Activated T-cell treated with anti-CD3 and anti-CD28 coated beads for 48 hours (primary cell): ENCODE measurements at places on chromosomes 7 and 10.

GRCh38 chr7:111485701-111486380, 76.5 kb downstream of the IMMP2L start:
- DNase-seq: no peak

DNA sequence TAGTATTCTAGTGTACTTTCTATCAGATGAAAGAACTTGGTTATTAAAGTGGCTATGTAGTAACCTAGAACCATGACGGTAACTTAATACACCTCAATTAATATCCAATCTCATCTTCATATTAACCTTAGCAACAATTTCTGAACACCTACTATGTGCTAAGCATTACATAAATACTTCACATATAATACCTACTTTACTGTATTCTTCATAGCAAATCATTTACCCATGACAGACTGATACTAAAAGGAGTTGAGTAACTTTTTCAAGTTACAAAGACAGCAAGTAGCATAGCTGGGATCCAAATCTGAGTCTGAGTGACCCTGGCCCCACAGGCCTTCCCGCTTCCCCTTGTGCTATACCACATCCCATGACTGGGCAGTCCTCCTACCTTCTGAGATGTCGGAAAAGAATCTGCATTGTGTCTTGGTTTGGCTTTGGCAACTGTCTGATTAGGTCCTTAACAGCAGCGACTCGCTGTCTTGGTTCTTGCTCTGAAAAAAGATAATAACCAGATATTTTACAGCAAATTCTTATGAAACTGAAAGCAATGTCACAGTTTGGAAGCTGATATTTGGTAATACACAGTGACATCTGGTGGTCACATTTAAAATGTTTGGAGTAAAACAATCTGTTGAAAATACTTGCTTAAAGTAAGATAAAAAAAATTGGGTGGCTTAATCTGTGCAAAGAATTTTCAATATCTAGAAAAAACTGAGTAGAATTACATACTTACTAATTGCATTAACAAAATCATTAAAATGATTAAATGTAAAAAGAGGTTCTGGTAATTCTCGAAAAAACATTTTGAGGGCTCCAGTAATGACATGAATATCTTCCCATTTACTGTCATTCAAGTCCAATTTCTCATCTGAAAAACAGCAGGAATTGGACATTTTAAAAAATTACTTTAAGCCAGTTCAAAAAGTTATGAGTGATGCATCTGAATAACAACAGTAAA, 120.1 kb downstream of the ARHGAP12 start:
- DNase-seq: no peak

GRCh38 chr7:1899951-1900762, 230.1 kb downstream of the ELFN1 start:
- no peak for DNase-seq

DNA sequence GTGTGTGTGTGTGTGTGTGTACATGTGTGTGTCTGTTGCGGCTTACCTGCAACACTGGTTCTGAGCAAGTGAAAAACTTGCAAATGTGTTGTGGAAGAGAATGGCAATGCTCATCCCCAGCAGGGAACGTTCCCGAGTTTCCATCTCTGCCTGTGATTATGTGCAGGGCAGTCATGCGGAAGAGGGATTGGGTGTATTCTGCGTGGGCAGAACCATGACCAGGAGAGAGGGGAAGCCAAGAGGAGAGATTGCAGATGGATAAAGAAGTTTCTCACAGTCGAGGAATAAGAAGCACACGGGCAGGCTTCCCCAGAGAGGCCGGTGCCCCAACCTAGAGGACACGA, 99.9 kb downstream of the CTBP2 start:
- no peak for DNase-seq

DNA sequence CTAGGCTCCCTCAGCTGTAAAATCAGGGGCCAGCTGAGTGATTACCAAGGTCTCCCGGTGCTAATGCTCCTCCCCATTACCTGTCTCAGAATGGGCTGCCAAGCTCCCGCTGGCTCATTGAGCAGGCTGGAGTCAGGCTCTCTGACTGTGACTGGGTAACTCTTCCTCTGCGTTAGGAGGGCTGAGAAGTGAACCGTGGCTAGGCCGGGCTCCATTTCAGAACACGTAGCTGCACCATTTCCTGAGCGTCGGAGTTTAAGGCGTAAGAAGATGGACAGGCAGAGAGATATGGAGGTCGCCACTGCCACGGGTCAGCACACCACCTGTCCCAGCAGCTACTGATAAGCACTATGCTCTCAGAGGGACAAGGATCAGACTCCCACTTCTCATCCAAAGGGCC, 250.3 kb downstream of the TCERG1L start:
- DNase-seq: no peak

- no peak for DNase-seq
These were observed 58.6 kb upstream of the BAIAP2L1 start for GRCh38 chr7:98459529-98459928.

GRCh38 chr7:115241151-115241550, 319.3 kb downstream of the MDFIC start:
- DNase-seq: no peak

DNA sequence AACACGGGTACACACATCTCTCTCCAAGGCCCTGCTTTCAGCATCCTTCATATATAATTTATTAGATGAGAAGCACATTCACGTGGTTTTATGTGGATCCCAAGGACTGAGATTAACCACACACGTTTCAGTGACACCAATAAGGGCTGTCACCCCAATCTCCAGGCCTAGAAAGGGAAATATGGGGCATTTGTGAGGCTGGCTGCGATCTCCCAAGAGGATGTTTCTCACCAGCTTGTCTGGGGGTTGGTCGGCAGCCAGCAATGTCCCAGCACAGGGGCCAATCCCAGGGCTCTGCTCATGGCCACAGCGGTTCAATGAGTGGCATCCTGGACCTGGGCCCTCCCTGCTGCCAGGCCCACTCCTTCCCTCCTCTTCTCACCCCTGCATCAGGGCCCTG, 115.5 kb downstream of the ITIH5 start:
- DNase-seq: no peak

DNA sequence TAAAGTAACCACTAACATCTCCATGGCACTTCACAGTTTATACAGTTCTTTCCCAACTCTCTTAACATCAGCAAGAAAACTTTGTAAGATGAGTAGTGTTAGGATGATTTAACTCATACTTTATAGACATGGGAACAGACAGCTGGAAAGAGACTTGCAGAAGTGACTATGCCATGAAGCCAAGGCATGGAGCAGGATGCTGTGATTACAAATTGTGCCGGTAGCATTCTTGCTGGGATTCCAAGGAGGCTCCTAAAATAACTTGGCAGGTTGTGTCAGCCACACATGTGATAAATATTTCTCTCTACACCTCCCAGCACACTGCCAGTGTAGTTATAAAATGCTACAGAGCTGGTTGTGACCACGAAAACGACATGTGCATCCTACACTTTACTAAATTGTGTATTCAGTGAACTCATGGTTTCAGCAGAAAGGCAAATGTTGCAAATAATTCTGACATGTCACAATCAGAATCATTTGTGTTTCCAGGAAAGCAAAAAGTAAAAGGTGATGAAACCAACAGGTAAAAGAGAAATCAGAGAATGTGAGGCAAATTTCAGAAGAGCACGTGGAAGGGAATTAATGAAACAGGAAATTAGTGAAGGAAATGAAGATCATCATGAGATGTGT, 5.6 kb upstream of the CYP3A4 start:
- no peak for DNase-seq

DNA sequence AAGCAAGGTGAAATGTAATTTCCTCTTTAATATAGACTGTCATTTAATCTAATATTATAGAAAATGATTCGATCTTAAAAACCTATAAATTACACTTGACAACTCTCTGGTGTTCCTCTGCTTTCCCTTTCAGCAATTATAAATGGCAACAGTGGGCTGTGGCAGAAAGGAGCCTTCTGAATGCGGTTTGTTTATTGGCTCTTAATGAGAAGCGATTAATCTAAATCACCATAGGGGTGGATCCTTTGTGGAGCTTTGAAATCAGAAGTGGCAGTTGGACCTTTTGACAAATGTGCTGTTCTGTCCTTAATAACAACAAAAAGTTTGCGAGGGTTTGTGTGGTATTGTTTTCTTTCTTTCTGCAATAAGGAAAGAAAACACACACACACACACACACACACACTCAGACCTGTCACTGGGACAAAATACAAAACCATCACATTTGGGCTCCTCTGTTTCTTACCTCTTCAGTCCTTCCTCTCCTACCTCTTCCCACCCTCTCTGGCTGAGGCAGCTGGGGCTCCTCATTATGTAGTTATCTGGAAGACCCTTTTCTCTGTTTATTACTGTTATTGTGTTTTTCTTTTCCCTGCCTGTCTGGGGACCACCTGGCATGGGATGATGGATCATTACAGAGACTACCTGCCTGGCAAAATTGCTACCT, 316.2 kb downstream of the SORCS3 start:
- no peak for DNase-seq

DNA sequence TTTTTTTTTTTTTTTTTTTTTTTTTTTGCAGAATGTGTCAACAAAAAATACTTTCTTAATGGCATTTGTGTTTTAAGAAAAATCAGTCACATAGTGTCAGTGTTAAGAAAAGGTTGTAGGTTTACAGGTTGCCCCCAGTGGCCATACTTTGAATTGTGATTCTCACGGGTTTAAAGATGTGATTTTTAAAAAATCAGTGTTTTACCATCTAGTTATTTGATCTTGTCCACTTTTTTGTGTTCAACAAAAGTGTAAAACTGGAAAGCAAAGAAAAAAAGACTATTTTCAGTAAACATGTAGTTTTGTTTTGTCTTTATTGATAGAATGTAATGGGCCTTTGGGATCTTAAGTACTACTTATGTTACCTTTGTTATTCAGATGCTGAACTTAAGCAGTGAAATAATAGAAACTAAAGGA, 25.7 kb downstream of the SUV39H2 start:
- DNase-seq: no peak

DNA sequence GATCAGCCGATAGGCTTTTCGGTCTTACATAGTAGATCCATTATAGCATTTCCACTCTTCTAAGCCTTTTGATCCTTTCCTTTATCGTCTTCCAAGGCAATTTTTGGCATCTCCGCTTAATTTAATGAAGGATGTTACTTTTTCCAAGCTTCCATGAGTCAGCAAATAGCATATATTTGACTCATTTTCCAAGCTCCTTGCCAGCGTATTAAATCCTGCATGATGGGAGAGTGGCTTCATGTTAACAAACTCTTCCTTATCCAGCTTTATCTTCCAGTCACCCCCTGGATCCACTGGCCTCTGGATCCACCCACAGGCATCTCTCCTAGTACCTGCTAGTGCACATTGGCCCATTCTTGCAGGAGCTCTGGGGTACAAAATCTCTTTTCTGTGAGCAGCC, 13.0 kb downstream of the OR9A2 start:
- DNase-seq: no peak

- no peak for DNase-seq
These were observed 33.6 kb upstream of the VSIR start for GRCh38 chr10:71806704-71807556.

GRCh38 chr10:123599366-123599849, 66.7 kb upstream of the GPR26 start:
- no peak for DNase-seq

DNA sequence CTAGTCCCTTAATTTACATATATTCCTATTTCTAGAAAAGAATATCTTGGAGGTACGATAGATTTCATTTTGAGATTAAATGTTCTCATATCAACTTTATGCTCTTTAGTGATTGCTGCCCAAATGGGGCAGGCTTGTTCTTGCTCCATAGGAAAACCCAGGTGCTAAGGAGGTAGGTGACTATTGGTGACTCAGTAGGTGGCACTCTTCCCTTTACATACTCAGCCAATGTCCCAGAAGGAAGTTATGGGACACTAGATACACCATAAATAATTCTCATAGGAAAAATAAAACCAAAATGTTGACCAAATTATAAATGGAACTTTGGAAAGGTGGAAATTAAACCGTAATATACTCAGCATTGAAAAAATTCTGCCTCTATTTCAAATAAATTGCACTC, 4.0 kb downstream of the SKAP2 start:
- no peak for DNase-seq

GRCh38 chr7:40760987-40761386, 626.2 kb downstream of the SUGCT start:
- no peak for DNase-seq

DNA sequence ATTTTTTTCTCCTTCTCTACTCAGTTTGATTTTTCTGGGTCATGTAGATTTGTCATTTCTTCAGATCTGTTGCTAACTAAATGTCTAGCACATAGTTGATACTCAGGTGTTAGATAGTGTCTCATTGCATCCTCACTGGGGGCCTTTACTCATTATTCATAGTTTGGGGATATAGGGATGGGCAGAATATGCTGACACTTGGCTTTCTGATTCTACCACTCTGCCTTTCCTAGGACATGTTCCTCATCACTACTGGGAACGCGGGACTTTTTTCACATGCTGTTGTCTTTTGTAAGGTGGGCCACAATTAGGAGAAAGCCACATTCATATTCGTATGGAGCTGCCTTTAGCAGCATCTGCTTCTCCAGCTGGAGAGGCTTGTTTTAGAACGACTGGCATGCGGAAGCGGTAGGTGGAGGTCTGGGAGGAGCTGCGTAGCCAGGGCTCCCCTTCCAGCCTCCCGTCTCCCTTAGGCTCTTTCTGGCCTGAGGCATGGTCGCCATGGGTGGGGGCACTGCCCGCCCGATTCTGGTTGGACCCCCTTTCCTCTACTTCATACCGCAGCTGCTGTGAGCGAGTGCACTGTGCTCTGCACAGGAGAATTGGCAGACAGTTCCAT, 78.8 kb downstream of the SND1 start:
- DNase-seq: no peak

GRCh38 chr7:22433710-22434460, 66.1 kb downstream of the STEAP1B start:
- DNase-seq: no peak

DNA sequence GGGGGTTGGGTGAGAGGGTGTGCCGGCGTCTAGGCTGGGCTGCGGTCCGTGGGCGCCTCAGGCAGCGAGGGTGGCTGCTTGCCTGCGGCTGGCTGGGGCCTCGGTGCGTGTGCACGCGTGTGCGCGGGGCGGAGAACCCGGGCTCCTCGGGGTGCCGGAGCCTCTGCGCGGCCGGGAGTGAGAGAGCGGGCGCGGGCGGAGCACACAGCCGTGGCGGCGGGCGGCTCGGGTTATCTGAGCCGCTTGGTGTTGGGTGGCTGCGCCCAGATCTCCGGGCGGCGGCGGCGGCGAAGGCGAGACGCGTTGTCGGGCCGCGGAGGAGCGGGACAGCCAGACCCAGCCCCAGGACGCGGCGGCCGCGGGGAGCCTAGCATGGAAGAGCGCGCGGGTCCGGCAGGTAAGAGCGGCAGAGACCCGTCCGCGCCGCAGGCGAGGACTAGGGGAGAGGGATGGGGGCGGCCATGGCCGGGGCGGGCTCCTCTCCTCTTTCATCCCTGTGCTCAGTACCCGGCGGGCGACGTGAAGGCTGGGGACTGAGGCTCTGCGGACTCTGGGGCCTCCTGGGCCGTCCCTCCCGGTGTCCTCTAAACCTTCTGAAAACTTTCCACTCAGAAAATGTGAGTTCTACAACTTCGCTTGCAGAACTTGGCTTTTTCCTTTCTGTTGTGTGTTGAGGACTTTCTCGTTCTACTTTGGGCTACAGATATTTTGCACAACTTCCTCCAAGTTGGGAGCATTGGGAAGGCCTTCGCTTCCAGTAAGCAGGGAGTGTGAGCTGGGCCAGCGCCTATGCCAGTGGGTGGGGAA, 9.8 kb upstream of the PAX2 start:
- DNase-seq: no peak

GRCh38 chr7:96989241-96989858, 16.0 kb upstream of the DLX6 start:
- no peak for DNase-seq
